NCI-H524 (cell line): ENCODE measurements at places on chromosomes 7 and 10.

DNA sequence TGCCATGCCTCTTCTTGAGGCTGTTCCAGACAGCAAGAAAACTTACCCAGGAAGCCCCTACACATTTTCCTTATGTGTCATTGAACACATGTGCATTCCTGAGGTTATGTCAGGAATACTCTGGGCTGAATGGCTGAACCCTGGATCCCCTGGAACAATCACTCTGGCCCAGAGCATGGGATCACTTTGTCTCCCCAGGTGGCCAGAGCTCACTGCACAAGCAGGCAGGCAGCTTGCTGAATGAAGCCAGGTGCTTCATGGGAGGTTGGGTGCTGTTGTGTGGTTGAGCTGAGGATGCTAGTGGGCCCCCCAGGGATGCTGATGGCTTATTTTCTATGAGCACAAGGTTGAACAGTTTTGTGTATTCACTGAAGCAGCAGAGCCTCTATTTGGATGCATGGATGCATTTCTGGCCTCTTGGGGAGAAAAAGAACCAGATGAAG, 54.7 kb upstream of the NPTX2 start:
- DNase-seq, result no peak

DNA sequence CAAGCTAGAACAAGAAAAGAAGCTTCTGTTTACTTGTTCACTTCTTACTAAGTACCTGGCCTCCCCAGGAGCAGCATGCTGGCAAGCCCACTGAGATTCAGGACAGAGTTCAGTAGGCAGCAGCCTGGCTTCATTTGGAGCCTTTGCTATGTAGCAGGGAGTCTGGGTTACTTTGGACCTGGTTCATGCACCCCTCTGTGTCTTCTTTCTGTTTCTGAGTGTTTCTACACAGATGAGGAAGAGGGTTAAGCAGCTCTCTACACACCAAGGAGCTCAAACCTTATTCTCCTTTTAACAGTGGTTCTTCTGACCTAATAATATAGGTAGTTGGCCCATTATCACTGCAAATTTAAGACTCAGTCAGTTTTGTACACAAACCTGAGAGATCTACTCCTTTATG, 152.9 kb downstream of the ARID5B start:
- no peak for DNase-seq

- no peak for DNase-seq
Measured at GRCh38 chr10:63415640-63416244, 50.0 kb downstream of the JMJD1C start.

DNA sequence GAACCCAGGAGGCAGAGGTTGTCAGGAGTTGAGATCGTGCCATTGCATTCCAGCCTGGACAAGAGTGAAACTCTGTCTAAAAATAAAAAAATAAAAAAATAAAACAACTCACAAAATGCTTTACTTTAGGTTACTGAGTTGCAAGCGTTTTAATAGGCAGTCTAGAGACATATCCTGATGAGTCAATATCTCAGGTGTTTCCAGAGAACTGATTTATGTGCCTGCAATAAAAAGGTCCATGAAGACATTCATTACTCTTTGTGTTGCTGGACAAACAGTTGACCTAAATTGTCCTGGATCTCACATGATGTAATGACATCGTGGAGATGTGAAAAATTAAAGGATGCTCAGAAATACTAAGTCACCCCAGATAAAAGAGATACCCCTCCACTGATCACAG, 31.5 kb downstream of the CDNF start:
- no peak for DNase-seq

DNA sequence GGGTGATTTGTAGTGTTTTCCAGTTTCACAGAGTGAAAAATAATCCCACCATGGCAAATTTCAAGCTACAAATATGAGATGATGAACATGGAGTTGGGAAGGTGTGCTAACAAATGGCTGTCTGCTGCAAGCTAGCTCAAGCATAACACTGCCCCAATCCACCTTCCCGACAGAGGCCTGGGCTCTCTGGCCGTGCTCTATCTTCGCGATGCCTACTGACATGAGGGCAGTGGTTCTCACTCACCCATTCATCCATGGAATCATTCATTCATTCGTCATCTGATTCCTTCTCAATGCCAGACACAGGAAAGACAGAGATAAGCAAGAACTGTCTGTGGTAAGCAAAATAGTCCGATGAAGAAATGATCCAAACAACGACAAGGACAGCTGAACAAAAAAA, 65.4 kb downstream of the ZNF467 start:
- no peak for DNase-seq

DNA sequence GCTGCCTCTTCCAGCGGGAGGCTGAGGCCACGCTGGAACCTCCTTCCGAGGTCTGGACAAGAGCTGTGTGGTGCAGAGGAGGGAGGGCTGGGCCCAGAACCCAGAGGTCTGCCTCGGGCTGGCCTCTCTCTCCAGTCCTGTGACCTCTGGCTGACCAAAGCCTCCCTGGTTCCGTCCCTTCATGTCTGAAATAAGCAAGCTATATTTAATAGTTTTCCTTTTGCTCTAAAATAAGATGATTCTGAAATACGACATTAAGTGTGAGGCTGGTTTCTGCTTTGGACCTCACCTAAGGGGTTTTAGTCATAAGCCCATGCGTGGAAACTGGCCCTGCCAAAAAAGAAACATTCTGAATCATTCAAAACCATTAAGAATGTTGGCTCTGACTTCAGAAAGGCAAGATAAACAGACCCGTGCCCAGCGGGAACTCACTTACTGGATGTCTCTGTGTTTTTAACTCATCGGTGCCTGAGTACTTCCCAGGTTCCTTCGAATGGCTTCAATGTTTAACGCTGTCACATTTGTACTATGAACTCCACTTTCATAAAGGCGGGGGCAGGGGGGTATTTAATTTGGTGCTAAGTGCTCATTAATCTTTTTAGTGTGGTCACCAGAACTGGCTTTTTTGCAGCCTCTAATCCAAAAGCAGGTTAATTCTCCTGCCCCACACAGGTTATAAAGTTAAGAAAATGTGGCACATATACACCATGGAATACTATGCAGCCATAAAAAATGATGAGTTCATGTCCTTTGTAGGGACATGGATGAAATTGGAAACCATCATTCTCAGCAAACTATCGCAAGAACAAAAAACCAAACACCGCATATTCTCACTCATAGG, 157.5 kb upstream of the KLF14 start:
- DNase-seq, result no peak

DNA sequence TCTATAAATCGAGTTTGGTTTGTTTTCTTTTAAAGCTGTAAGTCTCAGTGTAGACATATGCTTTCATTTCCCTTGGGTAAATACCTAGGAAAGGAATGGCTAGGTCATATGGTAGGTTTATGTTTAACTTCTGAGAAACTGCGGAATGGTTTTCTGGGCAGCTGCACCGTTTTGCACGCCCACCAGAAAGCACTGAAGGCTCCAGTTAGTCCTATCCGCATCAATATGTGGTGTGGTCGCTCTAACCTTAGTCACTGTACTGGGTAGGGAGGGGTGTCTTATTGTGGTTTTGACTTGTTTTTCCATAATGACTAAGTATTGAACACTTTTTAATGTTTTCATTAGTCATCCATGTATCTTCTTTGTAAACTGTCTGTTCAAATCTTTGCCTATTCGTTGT, 279.5 kb upstream of the AKR1E2 start:
- DNase-seq, result no peak

- no peak for DNase-seq
Measured at GRCh38 chr7:159198016-159198724, 53.5 kb upstream of the VIPR2 start.

DNA sequence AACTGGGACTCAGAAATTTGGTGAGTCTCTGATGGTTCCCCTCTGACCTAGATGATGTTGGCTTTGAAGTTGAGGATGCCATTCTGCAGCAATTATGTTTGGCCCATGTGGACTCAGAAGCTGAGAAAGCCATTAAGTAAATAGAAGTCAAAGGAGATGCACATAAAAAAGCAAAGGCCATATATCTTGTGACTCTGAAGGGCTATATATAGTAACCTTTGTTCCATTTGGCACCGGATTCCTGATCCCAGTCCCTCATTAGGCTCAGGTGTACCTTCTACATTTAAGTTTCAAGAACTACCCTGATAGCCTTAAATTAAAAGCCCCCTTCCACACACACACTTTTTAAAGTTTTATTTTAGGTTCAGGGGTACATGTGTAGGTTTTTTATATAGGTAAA, 50.0 kb upstream of the PDK4 start:
- no peak for DNase-seq
